ENCODE measurements at places on chromosomes 3 and 15.

- no peak for DNase-seq
Measured at GRCh38 chr3:197482001-197482400, 73.8 kb downstream of the BDH1 start.

DNA sequence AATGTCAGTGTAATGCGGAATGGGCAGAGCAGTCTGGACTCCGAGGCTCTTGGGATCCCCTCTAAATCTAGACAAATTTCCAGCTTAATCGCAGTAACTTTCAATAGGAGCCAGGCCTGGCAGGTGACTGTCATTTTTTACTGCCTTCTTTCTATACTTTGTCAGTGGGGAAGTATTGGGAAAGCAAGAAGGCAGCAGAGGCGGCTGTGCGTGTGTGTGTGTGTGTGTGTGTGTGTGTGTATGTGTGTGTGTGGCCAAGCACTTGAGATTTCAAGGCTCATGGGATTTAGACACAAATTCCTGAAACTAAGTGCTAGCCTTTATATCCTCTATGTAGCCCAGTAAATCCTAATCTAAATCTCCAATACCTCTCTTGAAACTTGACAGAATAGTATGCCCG is 49.3 kb upstream of the ANKRD34C start:
- no peak for DNase-seq

GRCh38 chr3:77039606-77040171 is at the start of gene ROBO2:
Gene ROBO2 (plus strand): TSS chr3:77040099. CDS start chr3:77040786, 687 bp downstream.
- no peak for DNase-seq

GRCh38 chr3:189800436-189800835 is 169.2 kb downstream of the TP63 start:
- no peak for DNase-seq

- DNase-seq: no peak
Measured at GRCh38 chr3:101665357-101665756, 11.6 kb downstream of the ZBTB11 start.

DNA sequence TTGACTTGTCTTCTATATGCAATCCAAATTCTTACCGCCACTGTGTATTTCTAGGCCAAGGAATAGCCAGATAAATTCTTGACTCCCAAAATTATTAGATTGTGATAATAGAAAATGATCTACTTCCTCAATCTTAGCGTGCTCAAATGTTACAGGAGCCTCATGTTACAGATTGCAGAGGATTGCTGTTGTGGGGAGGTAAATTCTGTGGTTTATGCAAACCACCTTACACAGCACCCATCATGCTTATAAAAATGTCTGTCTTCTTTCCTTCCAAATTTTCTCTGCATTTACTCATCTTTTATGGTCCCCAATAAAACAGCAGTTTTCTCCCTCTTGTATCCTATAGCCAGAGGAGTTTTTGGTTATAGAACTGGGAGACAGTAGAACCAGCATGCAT is 420.2 kb upstream of the ROBO1 start:
- DNase-seq: no peak

DNA sequence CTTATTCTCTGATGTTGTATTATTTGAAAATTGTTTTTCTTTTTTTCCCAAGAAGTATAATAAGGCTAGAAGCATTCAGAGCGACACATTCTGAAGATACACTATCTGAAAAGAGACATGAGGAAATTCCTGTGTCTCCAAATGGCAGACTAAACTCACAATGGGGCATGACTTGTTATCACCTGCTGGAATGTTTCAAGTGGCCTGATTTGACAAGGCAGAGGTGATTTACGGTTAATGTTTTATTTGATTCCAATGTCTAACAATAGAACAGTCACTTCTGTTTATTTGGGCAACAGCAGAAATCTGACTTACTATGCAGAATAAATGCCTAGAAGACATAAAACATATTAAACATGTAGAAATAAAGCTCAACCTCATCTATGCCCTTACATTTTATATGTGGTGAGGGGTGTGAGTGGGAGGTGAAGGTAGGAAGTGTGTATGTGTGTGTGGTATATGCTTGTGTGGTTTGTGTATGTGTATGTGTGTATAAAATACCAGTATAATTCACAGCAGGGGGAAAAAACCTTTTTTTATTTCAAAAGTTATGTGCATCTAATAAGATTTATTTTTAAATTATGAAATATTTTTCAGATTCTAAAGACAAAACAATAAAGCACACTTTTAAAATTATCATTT is 1051.7 kb downstream of the ROBO2 start:
- DNase-seq: no peak

GRCh38 chr3:185479373-185479945 is 19.4 kb downstream of the TMEM41A start:
- DNase-seq: no peak

DNA sequence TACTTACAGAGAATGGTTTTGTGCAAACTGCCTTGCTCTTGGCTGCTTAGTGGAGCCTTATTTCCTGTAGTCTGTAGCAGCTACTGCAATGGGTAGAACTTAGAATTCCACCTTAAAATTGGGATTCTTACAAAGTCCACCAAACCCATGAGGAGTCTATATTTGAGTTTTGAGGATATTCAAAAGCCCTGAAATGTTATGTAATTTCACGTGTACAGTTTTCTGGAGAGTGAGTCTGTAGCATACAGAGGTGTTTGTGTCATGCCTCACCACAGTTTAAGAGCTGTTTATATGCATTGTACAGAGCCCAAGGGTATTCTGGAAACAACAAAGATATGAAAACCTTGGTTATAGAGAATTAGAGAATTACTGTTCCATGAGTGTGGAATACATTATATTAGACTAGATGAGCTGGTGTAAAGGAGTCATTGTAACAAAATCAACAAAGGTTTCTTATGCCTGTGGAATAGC is 114.4 kb downstream of the MBNL1 start:
- no peak for DNase-seq

GRCh38 chr3:48492461-48493202 is 11.3 kb downstream of the SHISA5 start:
- DNase-seq: no peak

- DNase-seq: no peak
Measured at GRCh38 chr3:170726976-170727661, 141.2 kb upstream of the SLC7A14 start.

GRCh38 chr15:55239440-55240124 is 42.8 kb upstream of the RSL24D1 start:
- DNase-seq: no peak

DNA sequence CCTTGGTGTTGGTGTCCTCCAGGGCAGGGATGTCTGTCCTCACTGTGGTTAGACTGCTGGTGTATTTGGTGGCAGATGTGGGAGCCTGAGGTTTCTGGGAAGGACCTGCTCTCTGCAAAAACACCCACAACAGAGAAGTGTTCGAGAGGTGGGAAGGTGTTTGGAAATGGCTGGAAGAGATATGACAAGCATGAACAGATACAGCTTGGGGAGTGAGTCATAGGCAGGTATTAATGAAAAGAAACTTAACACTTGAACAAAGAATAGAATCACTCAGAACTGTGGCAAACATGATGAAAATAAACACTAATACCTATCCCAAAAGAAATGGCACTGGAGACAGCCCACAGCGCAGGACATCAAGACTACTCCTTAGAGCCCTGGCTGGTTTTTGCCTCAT is 192.4 kb upstream of the RORA start:
- no peak for DNase-seq

DNA sequence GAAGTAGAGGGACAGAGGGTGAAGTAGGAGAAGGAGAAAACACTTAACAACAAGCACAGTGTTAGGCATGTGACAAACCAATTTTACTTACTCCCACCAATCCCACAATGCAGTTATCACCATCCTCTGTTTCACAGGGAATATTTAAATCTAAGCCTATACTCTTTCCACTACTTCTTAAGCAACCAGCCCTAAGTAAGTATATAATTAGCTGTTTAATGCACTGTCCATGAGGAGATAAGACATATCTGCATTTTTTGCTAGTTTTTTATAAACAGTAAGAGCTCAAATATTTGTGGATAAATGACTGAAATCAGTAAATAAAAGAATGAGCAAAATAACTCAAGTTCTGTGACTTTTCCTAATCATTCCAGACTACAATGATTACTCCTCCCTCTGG is 62.7 kb downstream of the GSK3B start:
- no peak for DNase-seq

GRCh38 chr3:18766974-18767373 is 341.8 kb upstream of the SATB1 start:
- no peak for DNase-seq

DNA sequence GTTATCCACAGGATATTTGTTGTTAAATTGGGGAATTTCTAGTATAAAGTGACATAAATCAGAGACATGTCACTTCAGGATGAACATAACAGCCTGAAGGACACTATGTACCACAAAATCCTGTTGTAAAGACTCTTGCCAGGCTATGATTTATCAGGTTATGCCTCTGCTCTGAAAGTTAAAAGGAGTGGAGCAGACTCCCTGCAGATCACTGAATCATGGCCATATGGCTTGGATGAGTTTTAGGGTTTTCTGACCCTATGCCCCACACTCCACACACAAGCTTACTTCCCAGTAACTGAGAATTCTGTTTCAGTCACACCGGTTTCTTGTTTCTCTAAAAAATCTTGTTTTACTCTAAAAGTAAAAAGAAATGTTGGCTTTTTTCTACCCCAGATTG is 869.4 kb downstream of the NAALADL2 start:
- no peak for DNase-seq

GRCh38 chr3:147921051-147921450 is 511.9 kb downstream of the ZIC1 start:
- DNase-seq: no peak

DNA sequence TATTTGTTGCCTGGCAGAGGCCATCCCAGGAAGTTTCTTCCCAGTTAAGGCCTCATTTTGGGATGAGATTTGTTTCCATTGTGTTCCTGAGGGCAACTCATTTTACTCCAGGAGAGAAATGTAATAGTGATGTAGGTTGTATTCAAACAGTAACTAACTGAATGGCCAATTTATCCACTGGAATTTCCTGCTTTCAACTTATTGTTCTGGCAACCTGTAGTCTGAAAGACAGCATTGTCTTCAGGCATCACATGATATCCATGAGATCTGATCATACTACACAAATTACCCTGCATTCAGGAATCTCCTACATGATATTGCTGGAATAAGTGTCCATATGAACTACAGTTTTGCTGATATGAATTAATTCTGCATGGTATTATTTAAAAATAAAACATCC is 79.5 kb upstream of the FGF7 start:
- DNase-seq: no peak

GRCh38 chr15:80404057-80404760 is at the start of gene ARNT2:
Gene ARNT2 (plus strand): TSS chr15:80404382. CDS start chr15:80404516, 134 bp downstream.
- no peak for DNase-seq

GRCh38 chr15:76495487-76495886 is 158.9 kb downstream of the ISL2 start:
- no peak for DNase-seq

DNA sequence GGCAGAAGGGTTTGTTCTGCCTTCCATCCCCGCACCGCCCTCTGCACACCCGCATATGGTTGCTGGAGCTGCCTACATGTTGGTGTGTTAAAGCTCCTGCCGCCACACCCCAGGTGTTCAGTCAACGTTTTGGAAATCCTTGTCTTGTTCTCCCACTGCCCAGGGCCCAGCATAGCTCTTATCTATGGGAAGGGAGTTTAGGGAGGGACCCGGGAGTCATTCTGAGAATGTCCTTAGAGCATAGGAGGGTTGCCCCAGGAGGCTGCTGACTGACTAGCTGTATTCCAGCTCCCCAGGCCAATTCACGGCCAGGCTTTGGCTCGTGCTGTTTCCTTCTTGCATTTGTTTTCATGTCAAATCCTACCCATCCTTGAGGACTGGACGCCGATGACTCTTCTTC is 46.8 kb downstream of the MAGEF1 start:
- DNase-seq: no peak

GRCh38 chr3:156293566-156293965 is 173.2 kb downstream of the KCNAB1 start:
- DNase-seq: no peak

- no peak for DNase-seq
Measured at GRCh38 chr3:153976891-153977554, 144.2 kb upstream of the ARHGEF26 start.

DNA sequence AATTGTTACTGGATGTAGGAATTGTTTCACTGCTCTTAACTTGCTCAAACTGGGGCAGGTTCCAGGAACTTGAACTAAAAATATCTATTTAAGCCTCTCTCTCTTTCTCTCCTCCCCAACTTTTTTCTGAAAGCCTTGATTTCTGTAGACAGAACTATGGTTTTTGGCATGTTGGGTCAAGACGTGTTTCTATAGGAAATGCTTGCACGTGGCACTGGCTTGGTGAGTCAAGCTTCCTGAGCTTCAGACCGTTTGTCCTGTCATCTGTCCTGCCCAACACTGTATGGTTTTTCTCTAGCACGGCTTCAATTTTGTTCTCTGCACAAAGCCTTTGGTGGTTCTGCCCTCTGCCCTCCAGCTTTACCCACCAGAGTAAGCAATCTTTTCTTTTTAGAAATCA is 13.5 kb downstream of the EAF1 start:
- DNase-seq: no peak

DNA sequence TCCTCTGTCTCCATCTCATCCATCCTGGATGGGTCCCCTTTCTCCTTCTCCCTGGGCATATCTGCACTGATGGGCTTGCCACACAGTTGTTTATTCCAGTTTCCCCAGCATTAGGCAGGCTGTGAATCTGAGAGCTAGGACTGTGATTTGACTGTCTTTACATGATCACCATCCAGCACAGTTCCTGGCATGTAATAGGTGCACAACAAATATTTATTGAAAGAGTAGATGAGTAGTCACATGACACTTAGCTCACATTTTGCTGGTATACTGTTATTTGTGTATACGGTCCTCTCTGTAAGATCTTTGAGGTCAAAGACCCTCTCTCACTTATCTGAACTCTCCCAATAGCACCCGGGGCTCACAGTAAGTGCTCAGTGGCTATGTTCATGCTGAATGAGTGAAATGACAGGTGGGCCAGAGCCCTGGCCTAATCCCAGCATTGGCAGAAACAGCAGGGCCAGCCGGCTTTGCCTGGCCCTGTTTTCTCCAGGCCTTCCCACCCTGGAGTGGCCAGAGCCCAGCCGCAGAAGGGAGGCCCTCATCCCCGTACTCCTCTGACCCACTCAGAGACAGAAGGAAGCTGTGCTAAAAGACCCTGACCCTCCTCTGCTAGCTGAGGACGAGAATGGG is 16.2 kb upstream of the BAHD1 start:
- DNase-seq: no peak

DNA sequence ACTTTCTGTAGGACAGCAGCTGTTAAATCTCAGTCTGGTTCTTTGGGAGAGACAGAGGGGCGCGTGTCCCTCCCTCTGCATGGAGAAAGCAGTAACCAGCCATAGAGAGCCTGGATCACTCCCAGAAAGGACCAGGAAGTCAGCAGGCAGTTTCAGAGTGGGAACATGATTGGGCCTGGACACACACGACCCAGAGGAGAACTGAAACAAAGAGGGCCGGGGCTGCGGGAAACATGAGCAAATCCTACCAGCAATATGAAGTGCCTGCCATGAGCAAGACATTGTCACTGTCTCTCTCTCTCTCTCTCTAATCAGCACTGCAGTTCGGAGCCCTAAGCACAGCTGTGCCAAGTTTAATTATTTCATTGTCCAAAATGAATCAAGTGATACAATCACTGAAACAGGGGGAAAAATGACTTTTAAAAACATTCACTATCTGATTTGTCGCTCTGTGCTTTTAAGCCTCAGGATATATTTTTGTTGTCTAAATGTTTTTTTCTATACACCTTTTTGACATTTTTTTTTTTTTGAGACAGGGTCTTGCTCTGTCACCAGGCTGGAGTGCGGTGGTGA is 17.6 kb downstream of the MUC13 start:
- DNase-seq: no peak

Measured in NCI-H1436 treated with DMSO at 0.1 percent for 48 hours (cell line).